Effector CD4-positive, alpha-beta T cell (primary cell): ENCODE measurements at places on chromosomes 6 and 20.

GRCh38 chr20:31830406-31830981, 11.3 kb downstream of the MYLK2 start:
- no peak for DNase-seq

GRCh38 chr20:52420805-52421204, 229.2 kb upstream of the ZFP64 start:
- no peak for DNase-seq

- no peak for DNase-seq
Measured at GRCh38 chr20:5486377-5487054, 169.8 kb upstream of the PROKR2 start.

DNA sequence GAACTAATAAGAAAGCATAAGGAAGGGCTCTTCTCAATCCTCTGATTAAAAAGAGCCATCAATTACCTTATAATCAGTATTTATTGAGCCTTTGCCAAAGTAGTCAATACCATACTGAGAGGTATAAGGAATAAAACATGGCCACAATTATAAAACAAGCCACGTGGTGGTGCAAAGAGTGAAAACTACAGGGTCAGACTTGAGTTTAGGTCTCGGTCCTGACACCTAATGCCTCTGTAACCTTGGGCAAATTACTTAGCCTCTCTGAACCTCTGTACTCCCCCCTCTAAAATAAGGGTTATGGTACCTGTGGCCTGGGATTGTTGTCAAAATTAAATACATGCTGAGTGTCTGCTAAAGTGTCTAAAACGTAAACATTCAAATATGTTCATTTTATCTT, 11.8 kb downstream of the TRIM10 start:
- no peak for DNase-seq

GRCh38 chr6:44430326-44430725, 42.8 kb downstream of the CDC5L start:
- DNase-seq = no peak

GRCh38 chr6:145483191-145483996, 251.9 kb downstream of the EPM2A start:
- DNase-seq = no peak

DNA sequence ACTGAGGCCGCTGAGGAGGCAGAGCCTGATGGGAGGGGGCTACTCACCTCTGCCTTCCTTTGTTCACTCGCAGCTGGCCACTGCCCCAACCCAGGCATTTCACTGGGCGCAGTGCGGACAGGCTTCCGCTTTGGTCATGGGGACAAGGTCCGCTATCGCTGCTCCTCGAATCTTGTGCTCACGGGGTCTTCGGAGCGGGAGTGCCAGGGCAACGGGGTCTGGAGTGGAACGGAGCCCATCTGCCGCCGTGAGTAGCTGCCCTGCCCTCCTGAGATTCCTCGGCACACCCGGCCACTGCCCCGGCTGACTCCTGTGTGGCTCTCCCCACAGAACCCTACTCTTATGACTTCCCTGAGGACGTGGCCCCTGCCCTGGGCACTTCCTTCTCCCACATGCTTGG, 6.0 kb downstream of the C2 start:
- no peak for DNase-seq

GRCh38 chr20:45036044-45036755, 64.7 kb downstream of the KCNS1 start:
- DNase-seq = no peak

DNA sequence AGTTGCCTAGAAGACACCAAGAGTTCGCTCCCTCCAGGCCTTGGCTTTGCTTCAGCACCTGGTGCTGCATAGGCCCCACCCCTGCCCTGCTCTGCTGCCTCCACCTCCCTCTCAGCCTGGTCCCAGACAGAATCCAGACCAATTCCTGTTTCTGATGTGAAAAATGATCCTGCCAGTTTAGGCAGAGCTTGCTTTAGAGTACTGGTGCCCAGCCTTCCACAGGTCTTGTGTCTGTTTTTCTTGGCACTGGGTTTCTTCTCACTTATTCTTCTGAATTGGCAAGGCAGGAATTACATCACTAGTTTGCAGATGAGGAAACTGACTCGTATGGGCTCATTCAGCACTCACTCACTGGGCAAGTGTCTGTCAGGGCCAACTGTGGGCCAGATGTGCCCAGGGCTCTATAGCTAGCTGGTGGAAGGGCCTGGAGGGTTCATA, 53.0 kb downstream of the HLA-A start:
- no peak for DNase-seq

GRCh38 chr6:150721418-150722266, 122.0 kb downstream of the PLEKHG1 start:
- DNase-seq = no peak

DNA sequence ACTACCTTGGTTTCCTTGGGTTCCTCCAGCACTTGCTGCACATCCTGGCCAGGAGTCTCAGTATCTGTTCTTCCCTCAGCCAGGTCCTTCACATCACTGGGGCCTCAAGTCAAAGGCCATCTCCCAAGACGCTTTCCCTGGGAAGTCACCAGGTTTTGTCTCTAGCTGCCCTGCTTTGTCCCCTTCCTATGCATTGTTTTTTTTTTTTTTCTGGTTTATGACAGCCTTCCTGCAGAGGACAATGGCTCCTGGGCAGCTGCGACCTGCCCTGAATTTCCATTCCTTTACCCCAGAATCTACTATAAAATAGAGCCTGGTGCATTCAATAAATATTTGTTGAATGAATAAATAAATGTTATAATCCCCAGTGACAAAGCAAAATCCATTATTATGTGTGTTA, 687.3 kb downstream of the QKI start:
- DNase-seq = no peak

GRCh38 chr6:11430036-11430435, 107.5 kb upstream of the TMEM170B start:
- no peak for DNase-seq

DNA sequence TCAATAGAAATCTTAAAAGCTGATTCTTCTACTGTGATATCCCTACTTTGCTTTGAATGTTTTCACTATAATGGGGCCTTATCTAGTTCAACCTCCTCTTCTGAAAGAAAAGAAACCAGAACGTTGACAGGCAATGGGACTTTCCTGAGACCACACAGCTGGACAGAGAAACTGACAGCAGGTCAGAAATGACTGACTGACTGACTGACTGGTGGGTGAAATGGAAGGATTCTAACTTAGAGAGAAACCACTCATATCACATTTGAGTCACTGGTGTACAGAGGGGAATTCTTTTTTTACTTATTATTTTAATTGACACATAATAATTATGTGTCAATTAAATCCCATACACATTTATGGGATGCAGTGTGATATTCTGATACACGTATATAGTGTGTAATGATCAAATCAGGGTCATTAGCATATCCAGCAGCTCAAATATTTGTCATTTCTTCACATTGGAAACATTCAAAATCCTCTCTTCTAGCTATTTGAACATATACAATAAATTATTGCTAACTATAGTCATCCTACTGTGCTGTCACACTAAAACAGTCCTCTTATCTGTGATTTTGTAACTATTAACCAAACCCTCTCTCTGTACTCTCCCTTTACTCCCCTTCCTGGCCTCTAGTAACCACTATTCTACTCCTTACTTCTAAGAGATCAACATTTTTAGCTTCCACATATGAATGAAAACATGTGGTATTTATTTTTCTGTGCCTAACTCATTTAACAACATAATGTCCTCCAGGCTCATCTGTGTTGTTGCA, 64.8 kb upstream of the NRSN1 start:
- no peak for DNase-seq

- DNase-seq = no peak
Measured at GRCh38 chr20:57663241-57663640, 43.0 kb upstream of the ZBP1 start.

DNA sequence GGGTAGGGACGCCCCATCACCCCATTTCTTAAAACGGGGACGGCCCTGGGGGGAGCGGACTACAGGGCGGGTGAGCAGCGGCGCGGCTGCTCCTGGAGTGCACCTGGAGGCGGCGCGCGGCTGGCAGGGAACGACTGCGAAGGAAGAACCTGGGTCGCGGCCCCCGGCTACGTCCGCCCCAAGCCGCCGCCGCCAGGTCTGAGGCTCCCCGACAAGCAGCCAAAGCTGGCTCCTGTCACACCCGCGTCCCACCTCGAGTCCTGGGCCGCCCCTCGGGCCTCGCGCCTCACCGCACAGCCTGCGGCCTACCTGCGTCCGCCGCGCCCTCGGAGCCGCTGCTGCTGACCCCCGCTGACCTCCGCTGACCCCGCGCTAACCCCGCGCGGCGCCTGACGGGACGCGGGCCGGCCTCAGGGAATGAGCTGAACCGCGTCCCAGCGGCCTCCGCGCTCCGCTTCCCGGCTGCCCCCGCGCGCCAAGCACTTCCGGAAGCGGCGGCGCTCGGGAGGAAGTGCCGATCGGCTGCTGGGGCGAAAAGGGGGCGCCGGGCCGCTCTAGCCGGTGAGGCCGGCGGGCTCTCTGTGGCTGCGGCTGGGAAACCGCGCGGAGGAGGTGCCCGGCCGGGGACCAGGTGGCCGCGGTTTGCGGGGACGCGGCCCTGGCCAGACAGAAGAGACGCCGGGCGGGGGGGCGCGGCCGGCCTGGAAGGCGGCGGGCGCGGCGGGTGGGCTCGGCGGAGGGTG, at the start of the genes ARFRP1 and ZGPAT:
Gene ARFRP1, minus strand, starts transcription at position 419 of the 743 bp plus-strand sequence. CDS start 885 bp downstream, outside the sequence.
Gene ZGPAT, plus strand, starts transcription at position 482 of the 743 bp plus-strand sequence. CDS start 542 bp downstream, outside the sequence.
- DNase-seq = peak; percentile 82

GRCh38 chr6:134714113-134714512, 235.8 kb downstream of the ALDH8A1 start:
- DNase-seq = no peak

GRCh38 chr20:13692802-13693736, 54.3 kb upstream of the TASP1 start:
- no peak for DNase-seq

GRCh38 chr6:3438190-3439167, 18.4 kb downstream of the SLC22A23 start:
- DNase-seq = no peak
